Tongue (tissue), 3 donors: ENCODE measurements at places on chromosomes 7 and 10.
A peak's percentile ranks its signal among the peaks of the same experiment; 100 is the strongest.

DNA sequence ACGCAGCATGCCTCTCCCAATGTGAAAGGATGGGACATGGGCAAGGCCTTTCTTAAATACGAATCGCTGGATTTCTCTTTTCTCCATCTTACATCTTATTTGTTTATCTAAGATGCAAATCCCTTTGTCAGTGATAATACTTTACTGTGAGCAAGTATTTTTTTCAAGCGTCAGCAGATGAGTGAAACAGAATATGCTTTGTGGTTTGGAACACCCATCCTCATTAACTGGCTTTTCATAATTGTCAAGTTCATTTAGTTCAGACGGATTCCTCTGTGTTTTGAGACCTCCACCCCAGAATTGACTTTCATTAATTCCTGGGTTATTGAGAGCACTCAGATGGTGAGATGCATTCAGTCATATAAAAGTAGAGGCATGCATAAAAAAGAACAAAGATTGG is 149.8 kb downstream of the NSUN6 start:
- DNase-seq = no peak

DNA sequence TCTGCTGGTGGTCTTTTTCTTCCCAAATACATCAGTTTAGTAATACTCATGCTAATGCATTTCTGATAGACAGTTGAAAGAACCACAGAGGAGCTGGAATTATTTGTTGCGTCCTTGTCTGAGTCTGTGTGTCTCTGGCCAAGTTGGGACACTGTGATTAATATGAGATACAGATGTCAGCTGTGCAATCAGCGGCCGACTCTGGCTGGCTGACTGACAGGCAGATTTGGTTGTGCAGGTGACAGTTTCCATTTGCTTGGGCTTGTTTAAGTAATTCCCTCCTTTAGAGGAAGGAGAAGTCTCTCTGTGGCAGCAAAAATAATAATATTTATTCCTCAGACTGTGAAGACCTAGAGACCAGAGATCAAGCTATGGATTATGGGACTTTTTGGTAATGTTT is 176.2 kb upstream of the CHRM2 start:
- no peak for DNase-seq

- DNase-seq = peak; percentile 56
These were observed 1040.2 kb upstream of the SORCS1 start for GRCh38 chr10:108204528-108205305.

DNA sequence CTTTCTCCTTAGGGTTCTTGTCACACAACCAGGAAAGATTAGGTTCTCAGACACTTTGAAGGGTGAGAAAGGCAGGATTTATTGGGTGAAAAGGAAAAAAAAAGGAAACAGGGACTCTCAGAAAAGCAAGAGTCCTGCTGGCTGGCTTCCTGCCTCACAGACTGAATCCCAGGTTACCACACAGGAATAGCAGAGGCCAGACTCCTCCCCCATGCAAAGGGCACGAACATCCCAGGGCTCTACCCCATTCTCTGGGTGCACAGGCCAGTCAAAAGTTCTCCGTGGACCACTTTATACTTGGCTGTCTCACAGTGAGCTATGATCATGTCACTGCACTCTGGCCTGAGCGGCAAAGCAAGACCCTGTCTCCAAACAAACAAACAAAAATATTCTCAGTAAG is 42.6 kb downstream of the HOXA1 start:
- no peak for DNase-seq

DNA sequence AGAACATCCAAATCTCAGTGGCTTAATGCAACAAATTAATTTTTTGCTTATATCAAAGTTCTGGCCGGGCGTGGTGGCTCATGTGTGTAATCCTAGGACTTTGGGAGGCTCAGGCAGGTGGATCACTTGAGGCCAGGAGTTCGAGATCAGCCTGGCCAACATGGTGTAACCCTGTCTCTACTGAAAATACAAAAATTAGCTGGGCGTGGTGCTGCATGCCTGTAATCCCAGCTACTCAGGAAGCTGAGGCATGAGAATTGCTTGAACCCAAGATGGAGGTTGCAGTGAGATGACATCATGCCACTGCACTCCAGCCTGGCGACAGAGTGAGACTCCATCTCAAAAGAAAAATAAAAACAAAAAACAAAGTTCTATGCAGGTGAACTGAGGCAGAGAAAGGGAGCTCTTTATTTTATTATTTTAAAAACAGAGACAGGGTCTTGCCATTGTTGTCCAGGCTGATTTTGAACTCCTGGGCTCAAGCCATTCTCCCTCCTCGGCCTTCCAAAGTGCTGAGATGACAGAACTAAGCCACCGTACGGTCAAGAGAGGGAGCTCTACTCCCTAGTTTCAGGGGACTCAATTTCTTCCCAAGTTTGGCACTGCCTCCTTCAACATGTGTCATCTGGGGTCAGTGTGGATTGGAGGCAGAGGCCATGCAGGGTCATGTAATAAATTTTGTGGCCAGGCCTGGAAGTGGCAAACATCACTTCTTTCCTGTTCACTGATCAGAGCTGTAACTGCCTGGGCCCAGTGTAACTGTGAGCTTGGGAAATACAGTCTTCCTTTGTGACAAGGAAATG is 2.4 kb downstream of the ADCK2 start:
- peak; percentile 41 for DNase-seq

- no peak for DNase-seq
These were observed 731.4 kb downstream of the KCNMA1 start for GRCh38 chr10:76906256-76906655.

DNA sequence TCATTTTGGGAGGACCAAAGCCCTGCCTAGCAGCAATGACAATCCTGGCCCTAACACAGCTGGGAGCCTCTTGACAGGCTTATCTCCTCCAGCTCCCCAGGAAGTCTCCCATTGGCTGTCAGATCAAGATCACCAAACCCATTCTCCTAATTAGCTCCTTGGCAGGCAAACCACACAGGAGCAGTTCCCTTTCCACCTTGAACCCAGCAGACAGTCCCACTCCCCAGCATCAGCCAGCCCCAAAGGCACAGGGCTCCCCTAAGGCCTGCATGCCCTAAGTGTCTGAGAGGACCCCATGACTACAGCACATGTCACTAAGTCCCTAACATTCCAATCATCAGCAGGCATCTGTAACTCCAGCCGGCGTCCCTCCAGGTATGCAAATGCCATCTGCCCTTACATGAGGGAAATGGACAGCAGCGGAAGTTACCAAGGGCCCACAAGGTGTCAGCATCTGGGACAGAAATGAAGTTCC is 348.5 kb downstream of the KCNMA1 start:
- DNase-seq = no peak

GRCh38 chr7:132113536-132114371 is 462.5 kb downstream of the PLXNA4 start:
- peak; percentile 65 for DNase-seq

DNA sequence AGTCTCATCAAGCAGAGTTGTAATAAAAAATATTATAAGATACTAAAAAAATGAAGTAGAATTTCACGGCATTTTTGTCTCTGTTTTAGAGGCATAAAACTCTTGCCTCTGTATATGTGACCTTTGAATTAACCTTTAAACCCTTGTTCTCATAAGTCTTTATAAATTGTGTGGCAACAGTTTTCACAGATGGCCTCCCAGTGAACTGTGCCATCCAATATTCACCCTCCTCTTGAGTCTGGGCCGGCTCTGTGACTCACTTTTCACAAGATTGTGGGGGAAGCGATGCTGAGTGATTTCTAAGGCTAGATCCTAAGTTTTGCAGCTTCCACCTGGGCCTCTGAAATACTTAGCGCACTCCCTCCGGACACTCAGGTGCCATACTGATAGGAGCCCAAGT is 4.6 kb upstream of the USP6NL start:
- no peak for DNase-seq

- DNase-seq = no peak
These were observed 25.9 kb upstream of the TTYH3 start for GRCh38 chr7:2605608-2606538.

DNA sequence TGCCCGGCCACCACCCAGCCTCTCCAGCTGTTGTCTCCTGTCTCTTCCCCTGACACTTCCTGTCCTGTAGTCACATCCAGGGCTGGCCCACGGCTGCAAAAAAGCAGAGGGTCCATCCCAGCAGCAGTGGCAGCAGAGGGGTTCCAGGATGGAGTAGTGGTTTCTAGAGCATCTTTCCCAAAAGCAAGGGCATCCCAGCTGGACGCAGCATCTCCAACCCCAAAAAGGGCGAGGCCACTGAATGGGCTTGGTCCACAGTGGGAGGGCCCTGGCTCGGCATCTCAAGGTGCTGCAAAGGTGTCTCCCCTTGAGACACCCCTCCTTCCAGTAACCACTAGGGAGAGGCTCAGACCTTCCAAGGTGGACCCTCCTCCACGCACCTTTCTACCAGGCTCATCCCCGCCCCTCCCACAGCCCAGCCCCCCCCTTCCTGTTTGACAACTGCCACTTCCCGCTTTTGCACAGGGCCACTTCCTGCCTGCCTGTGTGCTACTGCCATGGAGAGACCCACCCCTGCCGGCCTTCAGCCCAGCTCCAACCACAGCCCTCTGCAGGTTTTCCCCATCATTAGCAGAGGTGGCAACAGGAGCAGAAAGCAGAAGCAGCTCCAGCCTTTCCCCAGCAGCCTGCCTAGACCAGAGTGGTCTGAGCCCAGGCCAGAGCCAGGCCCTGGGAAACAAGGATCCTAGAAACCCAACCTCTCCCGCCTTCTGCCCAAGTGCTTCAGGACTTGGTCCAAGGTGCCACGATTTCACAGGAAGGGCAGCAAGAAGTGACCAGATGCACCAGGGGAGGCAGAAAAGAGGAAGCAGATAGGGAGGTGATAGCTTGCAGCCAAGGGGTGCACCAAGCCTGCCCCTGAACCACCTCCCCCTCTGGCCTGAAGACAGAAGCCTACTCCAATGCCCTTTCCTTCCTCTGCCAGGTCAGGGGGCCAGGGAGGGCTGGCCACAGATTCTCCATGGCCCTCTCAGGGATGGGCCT is 8.6 kb downstream of the CAMK2G start:
- DNase-seq = no peak

GRCh38 chr10:22805304-22805703 is 90.9 kb upstream of the PIP4K2A start:
- DNase-seq = peak; percentile 57

DNA sequence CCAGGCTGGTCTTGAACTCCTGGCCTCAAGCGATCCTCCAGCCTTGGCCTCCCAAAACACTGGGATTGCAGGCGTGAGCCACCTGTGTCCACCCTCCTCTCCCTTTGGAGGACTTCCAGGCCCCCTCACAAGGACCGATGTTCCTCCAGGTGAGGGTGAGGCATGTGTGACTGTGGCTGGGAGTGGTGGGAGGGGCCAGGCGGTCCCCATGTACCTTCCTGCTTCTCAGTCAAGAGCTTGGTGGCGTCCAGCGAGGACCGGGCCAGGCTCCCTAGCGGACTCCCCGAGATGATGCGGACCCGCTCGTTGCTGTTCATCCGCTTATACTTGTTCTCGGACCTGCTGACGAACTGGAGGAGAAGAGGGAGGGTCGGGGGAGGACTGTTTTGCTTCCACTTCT is 70.9 kb upstream of the GNA12 start:
- DNase-seq = no peak

- DNase-seq = no peak
These were observed 186.0 kb downstream of the PRKCQ start for GRCh38 chr10:6394084-6394483.

- no peak for DNase-seq
These were observed 2.0 kb upstream of the TM9SF3 start for GRCh38 chr10:96588616-96589419.

DNA sequence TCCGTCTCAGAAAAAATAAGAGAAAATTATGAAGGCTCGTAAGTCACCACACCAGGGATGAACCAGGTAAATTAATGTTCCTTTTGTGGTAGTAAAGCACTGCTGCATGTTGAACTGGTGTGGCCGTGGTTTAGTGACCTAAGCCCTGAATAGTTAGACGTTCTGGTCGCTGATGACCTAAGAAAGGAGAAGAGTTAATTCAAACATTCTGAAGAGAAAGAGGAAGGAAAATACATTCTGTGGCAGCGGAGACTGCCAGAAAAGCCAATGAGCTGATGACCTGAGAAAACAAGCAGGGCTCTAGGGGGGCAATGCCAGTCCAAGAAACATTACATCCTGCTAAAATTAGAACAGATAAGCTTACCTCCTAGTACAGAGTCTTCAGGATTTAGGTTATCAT is 17.5 kb downstream of the DNAJC9 start:
- DNase-seq = no peak

DNA sequence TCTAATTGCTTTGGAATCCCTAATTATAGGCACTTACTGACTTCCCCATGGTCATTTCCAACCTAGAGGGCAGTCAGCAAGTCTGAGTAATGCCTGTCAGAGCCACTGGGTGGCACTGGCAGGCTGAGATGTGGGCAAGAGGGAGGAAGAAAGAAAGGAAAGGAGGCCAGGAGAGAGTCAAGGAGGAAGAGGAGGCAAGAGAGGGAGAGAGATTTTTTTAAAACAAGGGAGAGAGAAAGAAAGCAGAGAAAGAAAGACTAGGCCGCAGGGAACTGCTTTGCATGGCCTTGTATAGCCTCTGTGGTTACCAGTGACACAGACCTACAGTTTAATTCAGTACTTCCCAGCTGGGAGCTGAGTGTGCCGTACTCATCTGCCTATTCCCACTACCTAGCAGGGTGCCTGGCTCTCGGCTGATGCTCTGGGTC is 210.4 kb upstream of the ADO start:
- DNase-seq = peak; percentile 71
